ENCODE measurements at places on chromosomes 1 and 21.

GRCh38 chr1:174060090-174060489 is 37.9 kb upstream of the RC3H1 start:
- H3K4me1 ChIP-seq = no peaks in the 10 kb centered on the region
- no peak overlapping the region for H3K4me3 ChIP-seq
- H3K27ac ChIP-seq = no peak overlapping the region
- H3K27me3 ChIP-seq = no peaks in the 10 kb centered on the region

DNA sequence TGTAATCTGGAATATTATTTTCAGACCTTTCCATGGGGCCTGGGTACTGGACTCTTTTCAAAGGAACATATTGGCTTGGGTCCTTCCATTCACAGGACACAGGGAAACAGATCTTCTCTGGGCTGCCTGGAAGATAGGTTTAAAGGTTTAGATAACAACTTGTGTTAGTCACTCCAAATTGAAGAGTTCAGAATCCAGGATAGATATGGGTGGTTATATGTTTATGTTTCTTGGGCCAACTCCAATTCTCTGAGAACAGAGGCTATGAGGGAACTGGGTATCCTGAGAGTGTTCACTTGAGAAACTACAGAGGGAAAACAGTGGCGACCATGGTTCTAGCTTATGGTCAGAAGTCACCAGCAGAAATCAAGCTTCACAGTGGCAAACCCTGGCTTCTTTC is 8.7 kb upstream of the PIGM start:
- no peaks in the 10 kb centered on the region for H3K27me3 ChIP-seq
- no peak overlapping the region for H3K4me3 ChIP-seq
- H3K4me1 ChIP-seq = no peaks in the 10 kb centered on the region
- DNase-seq = no peak
- no peak overlapping the region for H3K27ac ChIP-seq
- no peaks in the 10 kb centered on the region for H3K36me3 ChIP-seq

DNA sequence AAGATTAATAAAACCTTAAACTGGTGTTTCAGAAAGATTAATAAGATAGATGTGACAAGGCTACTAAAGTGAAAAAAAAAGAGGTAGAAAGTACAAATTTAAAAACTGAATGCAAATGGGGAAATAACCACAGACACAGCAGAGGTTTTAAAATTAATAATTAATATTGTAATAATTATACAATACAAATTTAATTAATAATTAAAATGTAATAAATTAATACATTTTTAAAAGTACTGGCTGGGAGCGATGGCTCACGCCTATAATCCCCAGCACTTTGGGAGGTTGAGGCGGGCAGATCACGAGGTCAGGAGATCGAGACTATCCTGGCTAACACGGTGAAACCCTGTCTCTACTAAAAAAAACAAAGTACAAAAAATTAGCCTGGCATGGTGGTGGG is 26.8 kb downstream of the CD2 start:
- H3K27me3 ChIP-seq = no peaks in the 10 kb centered on the region
- no peak overlapping the region for H3K27ac ChIP-seq
- H3K4me1 ChIP-seq = no peaks in the 10 kb centered on the region
- H3K4me3 ChIP-seq = no peak overlapping the region

GRCh38 chr1:87307306-87307705 is 21.4 kb upstream of the LMO4 start:
- H3K4me3 ChIP-seq = no peak overlapping the region
- DNase-seq = no peak
- no peak overlapping the region for H3K27ac ChIP-seq
- no peaks in the 10 kb centered on the region for H3K27me3 ChIP-seq

DNA sequence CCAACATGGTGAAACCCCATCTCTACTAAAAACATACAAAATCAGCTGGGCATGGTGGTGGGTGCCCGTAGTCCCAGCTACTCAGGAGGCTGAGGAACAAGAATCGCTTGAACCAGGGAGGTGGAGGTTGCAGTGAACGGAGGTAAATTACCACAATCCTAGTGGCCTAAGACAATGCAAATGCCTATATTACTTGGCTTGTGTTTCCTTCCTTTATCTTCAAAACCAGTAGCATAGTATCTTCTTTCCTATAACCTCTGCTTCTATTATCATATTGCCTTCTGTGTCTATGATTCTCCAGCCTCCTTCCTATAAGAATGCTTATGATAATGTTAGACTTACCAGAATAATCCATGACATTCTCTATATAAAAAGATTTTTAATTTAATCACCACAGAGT is 156.2 kb upstream of the RGS18 start:
- H3K4me3 ChIP-seq = no peak overlapping the region
- no peaks in the 10 kb centered on the region for H3K27me3 ChIP-seq
- H3K27ac ChIP-seq = no peak overlapping the region
- no peaks in the 10 kb centered on the region for H3K4me1 ChIP-seq
- no peaks in the 10 kb centered on the region for H3K36me3 ChIP-seq
- DNase-seq = no peak

DNA sequence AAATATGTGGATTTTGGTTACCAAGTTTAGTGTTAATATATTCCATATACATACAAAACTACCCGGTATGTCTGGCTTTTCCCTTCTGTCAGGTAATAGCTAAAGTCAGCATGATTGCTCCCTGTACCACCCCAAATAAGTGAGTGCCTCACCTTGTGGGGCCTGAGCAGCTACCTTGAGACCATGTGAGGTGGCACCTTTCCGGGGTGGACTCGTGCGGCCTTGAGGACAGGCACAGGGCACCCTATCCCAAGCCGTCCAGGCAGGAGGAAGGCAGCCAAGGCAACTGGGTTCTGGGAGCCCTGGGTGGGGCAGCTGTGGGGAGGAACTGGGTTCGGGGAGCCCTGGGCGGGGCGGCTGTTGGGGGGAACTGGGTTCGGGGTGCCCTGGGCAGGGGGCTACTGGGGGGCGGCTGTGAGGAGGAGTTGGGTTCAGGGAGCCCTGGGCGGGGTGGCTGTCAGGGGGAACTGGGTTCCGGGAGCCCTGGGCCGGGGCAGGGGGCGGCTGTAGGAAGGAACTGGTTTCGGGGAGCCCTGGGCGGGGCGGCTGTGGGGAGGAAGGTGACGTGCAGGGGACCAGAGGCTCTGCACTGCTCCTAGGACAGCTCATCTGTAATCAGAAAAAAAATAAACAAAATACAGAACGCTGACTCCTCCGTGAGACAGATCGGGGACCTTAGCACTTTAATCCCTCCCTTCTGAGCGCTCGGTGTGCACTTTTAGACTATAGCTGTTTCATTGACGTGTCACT is 63.3 kb downstream of the POFUT2 start:
- no peaks in the 10 kb centered on the region for H3K27me3 ChIP-seq
- peak; percentile 64 for DNase-seq
- H3K4me1 ChIP-seq = peaks cover 5% of the 10 kb centered on the region
- no peak overlapping the region for H3K27ac ChIP-seq

- H3K4me3 ChIP-seq = no peak overlapping the region
- no peaks in the 10 kb centered on the region for H3K4me1 ChIP-seq
- no peak overlapping the region for H3K27ac ChIP-seq
- no peaks in the 10 kb centered on the region for H3K27me3 ChIP-seq
Measured at GRCh38 chr1:79190074-79190473, 183.5 kb upstream of the ADGRL4 start.

DNA sequence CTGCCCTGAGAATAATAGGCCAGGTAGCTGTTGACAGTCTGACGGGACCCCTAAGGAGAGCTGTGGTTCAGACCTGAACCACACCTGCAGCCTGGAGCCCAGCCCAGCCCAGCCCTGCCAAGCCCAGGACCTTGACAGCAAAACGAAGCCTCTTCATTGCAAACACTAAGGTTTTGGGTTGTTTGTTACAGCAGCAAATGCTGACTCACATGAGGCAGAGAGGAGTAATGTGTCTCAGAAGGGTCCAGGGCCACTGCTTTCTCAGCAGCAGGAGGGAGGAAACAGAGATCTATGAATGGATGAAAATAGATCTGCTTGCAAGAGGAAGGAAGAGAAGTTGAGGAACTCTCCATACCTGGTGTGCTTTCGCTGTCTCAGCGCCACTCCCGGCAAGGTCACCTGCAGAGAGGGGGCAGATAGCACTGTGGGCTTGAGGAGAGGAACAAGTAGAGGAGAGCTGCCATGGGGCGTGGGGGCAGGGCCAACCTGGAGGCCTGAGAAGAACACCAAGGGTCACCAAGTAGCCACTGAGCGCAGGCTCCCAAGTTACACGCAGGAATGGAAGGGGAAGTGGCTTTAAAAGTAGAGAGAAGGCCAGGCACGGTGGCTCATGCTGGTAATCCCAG is 127.2 kb downstream of the ZNF281 start:
- no peak overlapping the region for H3K4me3 ChIP-seq
- no peaks in the 10 kb centered on the region for H3K36me3 ChIP-seq
- no peak overlapping the region for H3K27ac ChIP-seq
- no peaks in the 10 kb centered on the region for H3K27me3 ChIP-seq
- no peak for DNase-seq
- no peaks in the 10 kb centered on the region for H3K4me1 ChIP-seq

- no peak for DNase-seq
- H3K4me3 ChIP-seq = no peak overlapping the region
- H3K27me3 ChIP-seq = no peaks in the 10 kb centered on the region
- H3K27ac ChIP-seq = no peak overlapping the region
- no peaks in the 10 kb centered on the region for H3K4me1 ChIP-seq
- no peaks in the 10 kb centered on the region for H3K36me3 ChIP-seq
Measured at GRCh38 chr1:180291004-180291403, 60.9 kb downstream of the LHX4 start.

DNA sequence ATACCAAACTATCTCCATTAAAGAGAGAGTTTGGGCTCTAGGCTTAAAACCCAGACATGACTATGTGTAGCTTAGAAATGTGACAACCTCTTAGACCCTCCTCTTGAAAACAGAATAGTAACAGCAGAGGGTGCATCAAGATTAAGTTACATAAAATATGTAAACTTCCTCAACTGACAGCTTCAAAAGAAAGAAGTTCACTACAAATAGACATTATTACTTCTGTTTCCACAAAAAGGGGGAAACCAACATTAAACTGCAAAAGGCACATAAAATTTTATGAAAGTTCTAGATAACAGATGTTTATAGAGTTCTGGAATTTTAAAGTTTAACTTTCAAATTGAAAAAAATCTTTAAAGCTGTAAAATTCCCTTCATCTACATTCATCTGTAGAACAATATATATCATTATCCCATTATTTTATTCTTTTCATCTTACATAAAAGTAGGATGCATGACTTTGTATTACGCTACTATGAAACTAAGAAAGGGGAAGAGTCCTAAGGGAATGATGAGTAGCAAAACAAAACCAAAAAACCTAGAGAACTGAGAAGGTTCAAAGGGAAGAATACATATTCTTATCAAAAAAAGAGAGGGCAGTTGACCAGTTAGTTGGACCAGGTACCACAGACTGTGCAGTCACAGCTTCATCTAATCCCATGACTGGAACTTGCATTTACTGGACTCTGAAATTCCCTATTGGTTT is 177.0 kb downstream of the SIPA1L2 start:
- no peak overlapping the region for H3K4me3 ChIP-seq
- no peaks in the 10 kb centered on the region for H3K27me3 ChIP-seq
- no peak overlapping the region for H3K27ac ChIP-seq

DNA sequence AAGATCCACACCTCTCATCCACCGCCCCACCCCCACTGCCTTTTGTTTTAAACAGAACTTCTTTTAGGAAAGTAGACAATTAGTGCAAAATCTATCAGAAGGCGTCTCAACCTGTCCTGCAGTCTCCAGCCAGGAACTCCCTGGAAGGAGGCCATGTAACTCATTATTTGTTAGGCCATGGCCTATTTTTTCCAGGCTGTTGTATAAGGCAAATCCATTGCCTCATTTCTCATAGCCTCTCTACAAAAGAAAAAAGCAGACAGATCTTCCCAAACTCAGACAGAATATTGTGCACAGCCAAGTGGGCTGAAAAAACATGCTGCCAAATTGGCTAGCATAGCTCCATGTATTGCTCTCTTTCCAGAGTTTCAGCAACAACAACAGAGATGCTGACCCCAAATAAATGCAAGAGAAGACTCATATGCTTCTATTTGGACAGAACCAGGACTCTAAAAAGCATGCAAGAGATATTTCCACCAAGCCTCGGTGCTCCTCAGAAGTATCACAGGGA is 770.7 kb upstream of the CXADR start:
- no peak for DNase-seq
- H3K36me3 ChIP-seq = no peaks in the 10 kb centered on the region
- H3K27ac ChIP-seq = no peak overlapping the region
- H3K4me1 ChIP-seq = no peaks in the 10 kb centered on the region
- H3K27me3 ChIP-seq = no peaks in the 10 kb centered on the region

DNA sequence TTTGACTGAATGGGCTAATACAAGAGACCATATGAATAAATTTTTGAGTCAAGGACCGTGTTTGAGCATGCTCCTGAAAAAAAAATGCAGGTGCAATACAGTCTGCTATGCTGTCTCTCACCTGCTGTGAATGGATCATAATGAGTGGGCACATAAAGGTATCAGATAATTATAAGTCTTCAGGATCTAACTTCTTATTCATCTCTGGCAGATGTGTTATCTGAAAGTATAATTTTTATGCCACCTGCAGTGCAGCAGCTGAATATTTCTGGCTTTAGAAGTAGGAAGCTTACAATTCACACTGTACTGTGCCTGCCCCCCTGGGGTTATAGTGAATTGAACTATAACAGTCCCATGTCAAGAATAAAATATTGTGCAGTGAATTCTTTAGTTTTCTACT is 333.3 kb downstream of the MRPL39 start:
- H3K4me1 ChIP-seq = no peaks in the 10 kb centered on the region
- no peak overlapping the region for H3K27ac ChIP-seq
- no peak overlapping the region for H3K4me3 ChIP-seq
- no peaks in the 10 kb centered on the region for H3K27me3 ChIP-seq

Data from upper lobe of right lung (tissue), 1 donor.